ENCODE measurements at places on chromosomes 6 and 20.

DNA sequence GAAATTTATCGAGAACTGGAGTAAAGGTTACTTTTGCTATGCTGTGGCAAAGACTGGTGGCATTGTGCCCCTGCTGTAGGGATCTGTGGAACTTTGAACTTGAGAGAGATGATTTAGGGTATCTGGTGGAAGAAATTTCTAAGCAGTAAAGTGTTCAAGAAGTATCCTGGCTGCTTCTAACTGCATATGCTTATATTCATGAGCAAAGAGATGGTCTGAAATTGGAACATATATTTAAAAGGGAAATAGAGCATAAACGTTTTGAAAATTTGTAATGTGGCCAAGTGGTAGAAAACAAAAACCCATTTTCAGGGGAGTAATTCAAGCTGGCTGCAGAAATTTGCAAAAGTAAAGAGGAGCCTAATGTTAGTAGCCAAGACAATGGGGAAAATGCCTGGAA lies 12.3 kb upstream of the UFL1 start:
- DNase-seq = no peak

DNA sequence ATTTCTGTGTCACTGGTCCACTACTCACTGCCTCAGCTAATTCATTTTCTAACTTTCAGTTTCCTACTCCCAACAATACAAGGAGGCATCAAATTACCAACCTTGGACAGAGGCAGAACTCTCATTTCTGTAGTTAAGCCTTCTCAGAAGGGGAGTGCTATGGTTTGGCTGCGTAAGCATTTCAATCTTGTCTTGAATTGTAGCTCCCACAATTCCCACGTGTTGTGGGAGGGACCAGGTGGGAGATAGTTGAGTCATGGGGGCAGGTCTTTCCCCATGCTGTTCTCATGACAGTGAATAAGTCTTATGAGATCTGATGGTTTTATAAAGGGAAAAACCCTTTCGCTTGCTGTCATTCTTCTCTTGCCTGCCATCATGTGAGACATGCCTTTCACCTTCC lies 22.9 kb downstream of the HLA-DRA start:
- DNase-seq = no peak

- no peak for DNase-seq
Measured at GRCh38 chr20:48298851-48299484, 513.7 kb upstream of the SULF2 start.

DNA sequence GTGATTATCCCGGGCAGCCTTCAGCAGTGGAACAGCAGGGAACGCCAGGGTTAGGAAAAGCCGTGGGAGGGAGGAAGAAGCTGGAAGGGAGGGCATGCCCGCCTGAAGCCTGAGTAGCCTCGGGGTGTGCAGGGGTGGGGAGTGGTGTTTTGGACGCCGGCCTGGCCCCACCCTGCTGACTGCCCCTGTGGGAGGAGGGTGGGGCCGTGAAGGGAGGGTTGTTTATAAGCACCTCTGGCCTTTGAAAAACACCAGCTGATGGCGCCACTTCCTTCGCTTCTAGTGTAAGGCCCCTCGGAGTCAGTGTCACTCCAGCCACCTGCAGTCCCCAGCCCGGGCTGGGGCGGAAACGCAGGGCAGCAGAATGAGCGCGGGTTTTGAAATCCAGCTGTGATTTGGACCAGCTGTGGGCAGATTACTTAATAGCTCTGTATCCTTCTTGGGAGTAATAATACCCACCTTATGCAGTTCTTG lies 52.8 kb upstream of the BMP6 start:
- no peak for DNase-seq

- DNase-seq = no peak
Measured at GRCh38 chr6:168123165-168123911, 44.3 kb upstream of the FRMD1 start.

DNA sequence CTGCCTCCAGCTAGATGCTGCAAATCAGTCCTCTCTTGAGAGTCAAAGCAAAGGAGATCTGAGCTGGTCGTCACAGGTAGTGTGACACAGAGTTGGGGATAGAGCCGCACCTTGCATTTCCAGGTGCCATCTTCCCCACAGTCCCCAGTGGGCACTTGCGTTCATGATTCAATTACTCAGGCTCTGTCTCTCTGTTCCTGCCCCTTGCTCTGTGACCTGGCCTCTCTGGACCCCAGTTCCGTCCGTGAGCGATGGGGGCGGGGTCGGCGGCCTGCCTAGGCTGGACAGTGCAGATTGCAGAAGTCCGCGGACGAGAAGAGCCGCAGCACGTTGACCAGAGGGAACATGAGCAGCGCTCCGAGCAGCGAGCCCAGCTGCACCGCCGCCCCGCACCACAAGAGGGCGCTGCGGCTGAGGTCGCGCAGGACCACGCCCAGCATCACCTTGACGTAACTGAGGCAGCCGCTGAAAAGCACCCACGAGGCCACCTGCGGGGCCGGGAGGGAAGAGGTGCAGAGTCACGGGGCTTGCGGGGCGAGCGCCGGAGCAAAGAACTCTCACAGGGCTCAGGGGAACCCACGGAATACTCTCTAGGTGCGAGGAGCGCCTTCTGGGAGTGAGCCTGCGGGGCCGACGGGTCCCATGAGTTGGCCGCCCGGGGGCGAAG lies 7.4 kb downstream of the SLC52A3 start:
- DNase-seq = no peak

DNA sequence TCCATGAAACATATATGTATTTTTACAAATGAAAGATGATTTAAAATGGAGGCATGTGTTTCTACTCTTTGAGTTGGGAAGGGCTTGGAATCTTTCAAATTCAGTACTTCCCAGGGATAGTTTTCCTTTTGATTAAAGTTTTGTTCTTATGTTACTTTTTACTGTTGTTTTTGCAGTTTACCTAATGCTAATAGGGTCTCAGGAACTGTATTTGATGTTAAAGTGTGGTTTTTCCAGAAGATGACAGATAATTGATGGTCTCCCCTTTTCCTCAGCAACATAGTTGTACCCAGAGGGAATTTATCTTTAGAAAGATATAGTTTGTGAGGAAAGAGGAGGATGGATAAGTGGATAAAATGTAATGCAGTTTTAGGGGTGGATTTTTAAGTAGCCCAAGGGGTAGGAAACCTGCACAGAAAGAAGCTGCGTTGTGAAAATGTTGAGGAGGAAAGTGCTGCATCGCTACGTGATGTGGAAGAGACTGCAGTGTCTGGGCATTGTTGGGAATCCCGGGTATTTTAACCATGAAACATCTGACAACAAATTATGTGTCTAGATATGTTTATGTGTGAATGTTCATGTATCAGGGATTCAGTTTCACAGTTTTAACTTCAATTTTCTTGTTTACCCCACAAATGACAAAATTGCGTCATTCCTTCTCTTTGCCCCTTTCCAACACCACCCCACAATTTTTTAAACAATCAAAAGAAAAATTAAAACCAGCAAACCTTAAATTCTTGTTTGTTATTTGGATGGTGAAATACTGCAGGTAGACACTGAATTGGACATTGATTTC lies 42.3 kb downstream of the GNAS start:
- no peak for DNase-seq

DNA sequence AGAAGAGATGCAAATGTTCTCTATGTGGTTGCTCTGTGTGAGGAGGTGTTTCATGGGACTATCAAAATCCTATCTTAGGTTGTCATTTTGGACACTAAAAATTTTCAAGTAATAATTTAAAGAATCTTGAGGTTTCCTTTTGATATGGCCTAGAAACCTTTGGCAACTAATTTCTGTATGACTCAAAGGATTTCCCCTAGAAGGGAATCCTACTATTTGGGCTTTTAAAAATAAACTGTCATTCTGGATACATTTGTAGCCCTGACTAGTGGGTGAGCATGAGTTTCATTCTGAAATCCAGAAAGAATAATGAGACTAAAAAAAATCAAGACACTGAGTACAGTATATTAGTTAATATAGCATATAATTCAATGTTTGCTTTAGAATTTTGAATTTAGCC lies 25.5 kb upstream of the RAB23 start:
- no peak for DNase-seq

DNA sequence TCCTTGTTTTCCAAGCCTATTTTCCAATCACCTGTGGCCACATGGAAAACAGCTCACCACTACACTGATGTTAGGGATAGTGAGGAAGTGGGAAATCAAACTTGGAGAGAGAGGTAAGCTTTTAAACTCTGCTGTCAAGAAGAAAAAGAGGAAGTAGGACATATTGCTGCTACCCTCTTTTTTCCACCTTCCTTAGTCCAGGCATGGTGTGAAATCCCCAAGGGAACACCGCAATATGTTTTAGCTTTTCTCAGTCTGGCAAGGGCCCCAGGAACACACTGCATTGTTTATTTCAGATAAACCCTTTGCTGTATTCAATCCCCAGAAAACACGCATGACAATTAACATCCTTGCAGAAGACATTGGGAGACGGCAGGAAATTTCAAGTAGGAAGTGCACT lies 61.3 kb downstream of the HS3ST5 start:
- no peak for DNase-seq

GRCh38 chr6:44974511-44974910 lies 353.6 kb upstream of the RUNX2 start:
- DNase-seq = no peak

- no peak for DNase-seq
Measured at GRCh38 chr6:106512968-106513574, 116.2 kb downstream of the RTN4IP1 start.

- DNase-seq = no peak
Measured at GRCh38 chr20:23149623-23150279, 63.6 kb upstream of the CD93 start.

- no peak for DNase-seq
Measured at GRCh38 chr6:118890997-118891790, 2.8 kb upstream of the ASF1A start.

DNA sequence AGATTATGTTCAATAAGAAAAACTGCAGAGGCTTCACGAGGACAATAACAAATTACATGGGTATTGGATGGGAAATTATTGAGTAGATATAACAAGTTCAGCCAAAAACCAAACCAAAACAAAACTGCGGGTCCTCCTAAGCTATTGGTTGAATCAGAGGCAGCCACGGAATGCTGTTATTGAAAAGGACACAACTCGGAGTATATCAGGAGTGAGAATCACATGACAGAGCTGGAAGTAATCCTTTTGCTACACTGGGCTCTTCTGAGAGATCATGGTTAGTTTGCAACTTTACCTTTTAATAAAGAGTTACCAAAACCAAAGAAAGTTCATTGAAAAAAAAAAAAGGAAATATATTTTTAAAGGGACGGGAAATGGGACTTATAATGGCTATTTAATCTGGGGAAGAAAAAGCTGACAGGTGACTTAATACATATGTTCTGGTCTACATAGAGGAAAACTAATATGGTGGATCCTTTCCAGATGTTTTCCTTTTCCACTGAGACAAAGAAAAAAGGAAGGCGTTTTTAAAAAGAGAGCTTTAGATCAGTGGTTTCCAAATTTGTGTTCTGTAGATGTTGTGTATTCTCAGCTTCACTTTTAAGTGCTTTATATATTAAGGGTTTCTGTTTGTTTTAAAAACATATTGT lies 6.9 kb upstream of the CITED2 start:
- no peak for DNase-seq

GRCh38 chr6:107713563-107713962 lies 110.5 kb downstream of the SCML4 start:
- no peak for DNase-seq

DNA sequence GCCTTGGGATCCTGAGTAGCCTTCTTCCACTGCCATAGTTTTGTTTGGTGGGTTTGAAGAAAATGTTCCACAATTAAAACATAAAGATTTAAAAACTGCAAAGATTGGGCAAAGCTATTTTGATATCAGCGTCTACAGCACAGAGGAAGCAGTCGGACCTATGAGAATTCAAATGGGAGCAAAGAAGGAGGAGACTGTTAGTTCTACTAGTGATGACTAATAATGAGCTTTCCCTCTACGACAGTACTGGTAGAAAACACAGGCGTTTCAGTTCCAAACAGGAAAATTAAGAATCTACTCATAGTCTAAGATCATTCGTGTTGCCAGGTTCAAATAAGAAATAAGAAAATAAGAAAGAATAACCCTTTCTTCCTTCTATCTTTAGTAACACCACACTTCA lies 121.2 kb downstream of the INSM1 start:
- no peak for DNase-seq

DNA sequence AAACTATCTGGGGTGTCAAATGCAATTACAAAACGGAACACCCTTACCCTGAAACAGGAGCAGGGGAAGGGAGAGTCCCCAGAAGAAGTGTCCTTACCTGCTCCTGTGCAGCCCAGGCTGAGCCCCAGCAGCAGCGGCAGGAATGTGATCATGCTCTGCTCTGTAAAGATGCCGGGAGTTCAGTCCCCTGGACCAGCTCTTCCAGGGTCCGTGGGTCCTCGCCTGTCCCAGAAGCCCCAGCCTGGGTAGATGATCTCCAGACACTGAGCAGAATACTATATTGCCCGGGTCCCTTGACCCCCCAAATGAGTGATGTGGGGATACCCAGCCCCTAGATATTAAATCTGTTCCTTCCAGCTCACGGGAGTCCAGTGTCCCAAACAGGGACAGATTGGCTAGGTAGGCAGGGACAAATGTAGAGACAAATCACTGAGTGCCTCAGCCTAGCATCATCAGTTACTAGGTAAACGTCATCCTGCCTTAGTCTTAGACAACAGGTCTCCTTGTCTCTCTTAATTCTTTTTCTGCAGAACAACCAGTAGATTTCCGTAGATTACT lies at the start of gene HLA-DMB:
TSS of gene HLA-DMB (minus strand) at position 373 of the 558 bp plus-strand sequence. CDS start at position 152, 221 bp downstream.
- DNase-seq = no peak

GRCh38 chr6:53714888-53715287 lies 49.3 kb upstream of the KLHL31 start:
- DNase-seq = no peak

DNA sequence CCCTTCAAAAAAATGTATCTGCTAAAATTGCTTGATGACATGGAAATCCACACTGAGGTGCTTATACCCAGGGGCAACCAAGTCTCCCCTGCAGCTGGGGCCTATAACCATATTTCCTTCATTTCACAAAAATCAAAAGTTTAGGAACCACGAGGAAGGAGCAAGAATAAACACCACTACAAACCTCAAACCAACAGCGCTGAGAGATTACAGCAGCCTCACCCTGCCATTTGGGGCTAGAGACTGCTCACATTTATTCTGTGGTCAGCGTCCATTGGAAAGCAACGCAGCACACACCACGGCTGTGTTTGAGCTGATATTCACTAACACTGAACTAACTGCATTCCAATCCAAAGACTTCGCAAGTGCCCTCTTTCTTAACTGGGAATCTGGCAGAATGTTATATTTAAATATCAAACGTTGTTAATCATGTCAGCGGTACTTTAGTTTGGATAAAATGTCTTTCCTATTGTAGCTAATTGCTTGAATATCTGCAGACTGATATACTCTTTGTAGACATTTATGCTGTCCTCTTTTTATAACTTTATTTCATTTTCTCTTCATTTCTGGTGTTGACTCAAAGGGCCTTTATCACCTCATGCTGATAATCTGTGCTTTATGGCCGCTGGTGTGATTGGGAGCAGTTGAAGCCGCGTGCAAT lies 94.6 kb downstream of the FOXA2 start:
- DNase-seq = no peak

DNA sequence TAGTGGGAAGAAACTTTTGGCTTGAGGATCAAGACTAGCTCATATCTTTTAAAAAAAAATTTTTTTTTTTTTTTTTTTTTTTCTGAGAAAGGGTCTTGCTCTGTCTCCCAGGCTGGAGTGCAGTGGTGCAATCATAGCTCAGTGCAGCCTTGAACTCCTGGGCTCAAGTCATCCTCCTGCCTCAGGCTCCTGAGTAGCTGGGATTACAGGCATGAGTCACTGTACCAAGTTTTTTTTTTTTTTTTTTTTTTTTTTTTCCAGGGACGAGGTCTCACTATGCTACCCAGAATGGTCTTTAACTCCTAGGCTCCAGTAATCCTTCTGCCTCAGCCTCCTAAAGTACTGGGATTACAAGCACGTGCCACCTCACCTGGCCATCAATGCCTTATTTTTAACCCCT lies 27.9 kb downstream of the GCLC start:
- no peak for DNase-seq

- no peak for DNase-seq
Measured at GRCh38 chr6:113011801-113012200, 664.7 kb downstream of the RFPL4B start.
